ENCODE measurements at places on chromosomes 2 and 18.

- no peak for DNase-seq
These were observed 238.5 kb upstream of the FANCL start for GRCh38 chr2:58479535-58480140.

DNA sequence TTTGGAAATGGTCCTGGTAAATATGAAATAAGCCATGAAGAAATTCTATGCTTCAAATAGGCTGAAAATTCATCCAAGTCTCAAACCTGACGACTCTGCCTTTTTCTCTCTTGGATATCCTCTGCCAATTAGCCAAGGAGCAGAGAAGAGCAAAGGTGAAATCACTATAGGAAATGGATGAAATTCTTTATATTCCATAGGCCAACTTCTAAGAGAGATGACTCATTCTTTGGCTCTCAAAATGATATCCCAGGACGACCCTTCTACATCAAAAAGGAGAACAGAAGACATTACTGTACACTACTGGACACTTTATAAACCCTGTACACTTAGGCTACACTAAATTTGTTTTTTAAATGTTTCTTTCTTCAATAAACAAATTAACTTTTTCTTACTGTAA, 22.7 kb downstream of the PDE1A start:
- DNase-seq, result no peak

DNA sequence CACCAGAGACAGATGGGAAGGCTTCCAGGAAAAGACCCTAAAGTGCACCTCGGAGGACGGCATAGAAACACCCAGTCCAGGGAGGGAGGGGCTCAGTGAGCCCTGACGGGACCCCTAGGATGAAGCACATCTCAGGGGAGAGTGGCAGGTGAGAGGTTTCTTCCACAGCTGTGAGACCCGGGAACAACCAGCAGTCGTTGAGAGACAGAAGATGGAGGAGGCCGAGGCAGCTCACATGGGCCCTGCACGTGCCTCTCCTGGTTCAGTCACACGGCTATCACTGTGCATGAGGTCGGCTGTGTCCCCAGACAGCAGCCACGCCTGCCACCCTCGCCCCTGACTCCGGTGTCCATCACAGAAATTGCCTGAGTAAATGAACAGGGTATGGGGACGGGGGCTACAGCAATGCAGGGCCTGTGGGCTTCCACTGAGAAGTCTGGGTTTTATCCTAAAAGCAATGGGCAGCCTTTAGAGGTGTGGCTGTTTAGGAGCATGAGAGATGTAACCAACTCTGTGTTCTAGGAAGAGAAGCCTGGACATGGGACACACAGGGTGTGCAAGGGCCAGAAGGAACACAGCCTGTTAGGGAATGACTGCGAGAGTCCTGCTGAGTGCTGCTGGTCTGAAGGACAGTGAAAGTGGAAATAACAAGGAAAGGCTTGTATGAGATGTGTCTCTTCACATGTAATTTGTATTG, 102.0 kb downstream of the TMEM18 start:
- DNase-seq, result no peak

GRCh38 chr2:207450186-207450585, 79.6 kb upstream of the CREB1 start:
- no peak for DNase-seq
